Stimulated activated effector memory CD8-positive, alpha-beta T cell treated with anti-CD3 and anti-CD28 coated beads, Interleukin-12 subunit alpha, Interleukin-12 subunit beta, amount 100 ng/mL, for 72 hours (primary cell): ENCODE measurements at places on chromosomes 6 and 20.

- no peak for DNase-seq
Observed at GRCh38 chr6:94217836-94218235, 798.5 kb upstream of the EPHA7 start.

DNA sequence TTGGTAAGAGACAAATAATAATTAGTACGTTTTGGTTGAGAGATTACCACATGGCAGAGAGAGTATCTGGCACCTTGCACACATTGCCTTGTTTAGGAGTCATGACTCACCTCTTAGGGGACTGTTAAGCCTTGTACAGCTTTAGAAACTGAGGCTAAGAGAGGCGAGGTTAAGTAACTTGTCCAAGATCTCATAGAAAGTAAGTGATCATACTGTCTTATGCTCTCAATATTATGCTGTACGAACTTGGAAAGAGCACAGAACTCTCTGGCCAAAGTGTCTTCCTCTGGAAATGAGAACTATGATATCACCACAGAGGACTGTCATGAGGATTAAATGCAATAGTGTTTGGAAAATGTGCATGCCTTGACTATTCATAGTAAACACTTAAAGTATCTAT is 249.0 kb downstream of the UTRN start:
- no peak for DNase-seq

- DNase-seq: no peak
Observed at GRCh38 chr6:164114051-164114450, 699.5 kb downstream of the QKI start.

DNA sequence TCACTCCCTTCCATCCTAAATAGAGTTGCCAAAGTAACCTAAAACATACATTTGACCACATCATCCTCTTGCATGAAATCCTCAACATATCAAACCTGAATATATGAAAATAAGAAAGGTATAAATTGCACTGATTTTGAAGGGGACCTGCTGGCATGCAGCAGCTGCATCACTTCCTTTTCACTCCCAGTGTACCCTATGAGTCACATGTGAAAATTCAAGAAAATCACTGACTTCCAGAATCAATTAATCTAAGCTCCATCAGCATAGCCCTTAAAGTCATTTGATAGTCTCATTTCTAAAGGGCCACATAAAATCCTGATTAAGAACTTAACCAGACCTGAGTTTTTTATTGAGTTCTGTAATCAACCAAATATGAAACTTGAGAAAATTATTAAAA is 24.3 kb downstream of the SNX14 start:
- no peak for DNase-seq
